ENCODE measurements at places on chromosomes 6 and 20. TPM values are rescaled to one million over a fixed set of nuclear protein-coding genes. Genes with fewer than 3 reads are reported as not detected.

DNA sequence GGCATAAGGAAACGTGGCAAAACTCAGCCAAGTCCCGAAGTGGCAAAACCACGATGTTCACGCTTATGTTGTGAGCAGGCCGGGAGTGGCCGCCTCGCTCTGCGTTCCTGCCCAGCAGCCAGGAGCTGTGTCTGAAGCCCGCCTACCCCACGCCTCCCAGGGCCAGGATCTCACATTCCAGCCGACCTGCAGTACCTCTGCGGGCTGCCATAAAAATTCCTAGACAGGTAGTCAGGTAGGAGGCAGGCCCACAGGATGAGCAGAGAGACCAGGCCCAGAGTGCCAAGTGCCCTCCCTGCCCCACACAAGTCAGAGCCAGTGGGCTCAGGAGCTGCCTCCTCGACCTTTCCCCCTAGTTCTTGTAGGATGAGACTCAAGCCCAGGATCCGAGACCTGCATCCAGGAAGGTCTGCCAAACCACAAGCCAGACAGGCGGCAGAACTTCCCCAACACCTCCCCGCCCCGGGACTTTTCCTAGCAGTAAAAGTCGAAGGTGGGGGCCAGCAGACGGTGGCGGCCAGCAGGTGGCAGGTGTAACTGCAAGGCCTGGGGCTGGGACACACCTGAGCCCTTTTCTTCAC, 16.7 kb downstream of the PMEPA1 start:
- DNase-seq, result no peak

GRCh38 chr20:1328680-1329330, at the start of gene SDCBP2:
Gene SDCBP2, minus strand, starts transcription at chr20:1329139. Its CDS starts 8,723 bp downstream, at chr20:1320416.
- no peak for DNase-seq

GRCh38 chr6:33430334-33430733, 10.5 kb downstream of the SYNGAP1 start:
- DNase-seq, result no peak

DNA sequence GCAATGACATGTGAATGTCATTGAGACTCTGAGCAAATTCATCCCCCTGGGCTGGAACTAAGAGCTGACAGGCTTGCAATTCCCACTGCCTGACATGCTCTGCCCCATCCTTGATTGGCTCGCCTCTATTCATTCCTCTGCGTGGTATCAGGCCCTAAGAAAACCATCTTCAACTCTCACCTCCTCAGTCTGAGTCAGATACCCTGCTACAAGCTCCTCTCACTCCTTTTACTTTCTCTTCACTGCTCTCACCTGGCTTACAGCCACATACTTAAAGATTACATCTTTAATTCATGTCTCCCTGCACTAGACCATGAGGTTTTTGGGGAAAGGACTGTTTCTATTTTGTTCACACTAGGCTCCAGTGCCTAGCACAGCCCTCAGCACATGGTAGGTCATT, 131.6 kb downstream of the KIF6 start:
- no peak for DNase-seq

DNA sequence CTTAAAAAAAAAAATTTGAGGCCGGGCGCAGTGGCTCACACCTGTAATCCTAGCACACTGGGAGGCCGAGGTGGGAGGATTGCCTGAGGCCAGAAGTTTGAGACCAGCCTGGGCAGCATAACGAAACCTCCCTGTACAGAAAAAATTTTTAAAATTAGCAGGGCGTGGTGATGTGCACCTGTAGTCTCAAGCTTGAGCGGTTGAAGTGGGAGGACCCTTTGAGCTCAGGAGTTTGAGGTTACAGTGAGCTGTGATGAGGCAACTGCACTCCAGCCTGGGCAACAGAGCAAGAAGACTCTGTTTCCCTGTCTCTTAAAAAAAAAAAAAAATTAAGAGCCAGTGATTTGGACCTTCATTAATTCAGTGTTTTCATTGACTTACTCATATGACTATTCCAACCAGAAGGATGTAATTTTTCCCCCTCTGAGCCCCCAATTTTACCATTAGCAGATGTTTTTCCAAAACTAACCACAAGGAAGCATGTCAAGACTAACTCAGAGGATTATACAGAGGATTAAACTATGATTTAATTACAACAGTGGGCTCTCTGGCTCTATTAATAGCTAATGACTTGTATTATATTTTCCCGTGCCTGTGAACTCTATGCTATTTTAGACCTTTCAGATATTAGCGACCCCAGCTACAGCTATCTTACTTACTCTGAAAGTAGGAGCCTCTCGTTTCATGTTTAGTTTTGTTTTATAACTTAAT, 75.1 kb downstream of the ARID1B start:
- DNase-seq, result no peak

- no peak for DNase-seq
Observed at GRCh38 chr6:151566557-151566956, 72.7 kb downstream of the CCDC170 start.

DNA sequence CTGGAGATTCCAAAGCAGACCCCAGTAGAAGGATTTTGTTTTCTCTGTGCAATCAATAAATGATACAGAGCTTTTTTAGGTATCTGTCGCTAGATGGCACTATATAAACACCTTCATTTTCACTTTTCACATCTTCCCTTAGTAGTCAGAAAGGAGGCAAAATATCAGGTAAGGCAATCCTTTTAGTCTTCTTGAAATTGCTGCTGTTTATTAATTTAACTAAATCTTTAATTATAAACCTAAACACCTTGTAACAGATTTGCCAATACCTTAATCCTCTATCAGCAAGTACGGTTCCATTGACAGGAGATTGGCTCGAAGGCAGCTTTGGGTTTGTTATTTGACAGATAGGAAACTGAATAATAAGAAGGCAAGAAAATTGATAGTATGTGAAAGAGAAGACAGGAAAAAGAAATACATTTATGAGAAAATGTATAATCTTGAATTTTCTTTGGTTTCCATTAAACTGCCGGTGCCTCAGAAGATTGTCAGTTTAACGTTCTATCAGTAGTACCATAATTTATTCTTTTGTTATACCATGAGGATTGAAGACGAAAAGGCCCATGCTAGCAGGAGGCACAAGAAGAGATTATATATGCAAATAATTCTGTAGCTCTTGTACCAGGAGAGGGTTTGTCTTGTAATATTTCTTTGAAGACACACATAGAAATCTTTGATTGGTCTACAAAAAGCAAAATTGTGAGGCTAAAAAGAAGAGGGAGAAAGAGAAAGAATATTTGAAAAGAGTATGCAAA, 23.5 kb upstream of the IBTK start:
- no peak for DNase-seq

DNA sequence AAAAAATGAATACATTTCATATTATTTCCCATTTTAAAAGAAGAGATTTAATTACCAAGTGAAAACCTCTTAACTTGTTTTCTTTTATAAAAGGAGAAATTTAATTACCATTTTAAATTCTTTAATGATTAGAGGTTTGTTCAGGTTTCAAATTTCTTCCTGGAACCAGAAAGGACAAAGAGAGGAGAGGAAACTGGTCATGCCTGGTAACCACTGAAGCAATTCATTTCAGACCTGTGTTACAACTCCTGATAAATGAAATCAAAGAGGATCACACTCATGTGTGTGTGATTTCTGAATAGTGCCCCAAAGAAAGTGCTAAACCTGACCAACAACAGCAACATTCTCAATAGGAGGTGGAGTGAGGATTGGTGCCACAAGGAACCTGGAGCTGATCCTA, 12.6 kb upstream of the SLPI start:
- no peak for DNase-seq

- DNase-seq, result no peak
Observed at GRCh38 chr6:87152526-87152955, 2.8 kb upstream of the ZNF292 start.

DNA sequence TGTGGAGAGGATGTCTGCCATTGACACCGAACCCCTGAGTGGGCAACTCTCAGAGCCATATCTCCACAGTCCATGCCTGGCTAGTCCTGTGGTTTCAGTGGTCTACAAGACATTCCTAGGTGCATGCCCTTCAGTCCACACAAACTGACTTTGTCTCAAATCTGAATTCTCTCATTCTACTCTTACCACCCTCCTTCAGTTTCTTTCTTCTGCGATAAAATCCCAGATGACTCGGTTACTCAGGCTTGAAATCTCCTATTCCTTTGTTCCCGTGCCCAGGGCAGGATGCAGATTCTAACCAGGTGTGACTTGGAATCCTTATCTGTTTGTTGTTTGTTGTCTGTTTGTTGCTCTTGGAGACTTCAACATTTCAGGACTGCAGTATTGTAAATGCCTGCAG, 9.3 kb downstream of the CDS2 start:
- DNase-seq, result no peak

DNA sequence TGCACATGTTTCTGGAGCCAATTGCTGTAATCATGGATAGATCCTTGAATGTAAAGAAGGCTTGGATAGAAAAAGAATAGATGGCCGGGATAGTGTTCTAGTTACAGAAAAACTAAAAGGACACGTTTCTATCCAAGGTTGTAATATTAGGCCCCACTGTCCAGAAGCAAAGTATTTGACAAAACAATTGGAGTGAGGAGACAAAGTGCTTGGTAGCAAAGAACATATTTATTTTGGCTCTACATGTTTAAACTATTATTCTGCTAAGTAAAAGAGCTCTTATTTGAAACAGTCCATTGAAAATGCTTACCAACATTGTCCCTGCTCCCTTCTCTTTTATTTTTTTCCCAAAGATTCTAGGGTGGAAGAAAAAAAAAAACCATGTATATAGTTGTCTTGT, 94.4 kb downstream of the MYO6 start:
- DNase-seq, result no peak

- no peak for DNase-seq
Observed at GRCh38 chr6:145756170-145756662, 20.9 kb upstream of the EPM2A start.

GRCh38 chr6:127939442-127940066, 38.7 kb upstream of the THEMIS start:
- no peak for DNase-seq

DNA sequence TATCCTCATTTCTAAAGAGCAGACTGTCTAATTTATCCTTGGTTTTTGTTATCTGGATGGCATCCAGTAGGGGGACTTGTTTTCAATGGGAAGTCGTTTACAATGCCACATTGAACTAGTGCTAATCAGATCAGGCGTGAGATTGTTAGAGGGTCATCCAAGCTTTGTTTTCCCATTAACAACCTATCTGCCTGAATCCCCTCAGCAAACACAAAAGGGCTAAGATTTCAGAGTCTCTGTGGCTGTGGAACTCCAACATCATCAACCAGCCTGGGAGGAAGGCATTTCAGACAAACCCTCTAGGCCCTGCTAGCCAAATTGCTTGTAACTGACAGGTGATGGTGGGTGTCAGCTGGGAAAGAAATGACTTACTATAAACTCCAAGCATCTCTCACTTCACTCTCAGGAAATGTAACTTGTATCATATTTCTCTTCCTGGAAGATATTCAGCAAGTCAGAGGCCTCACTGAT, 47.7 kb downstream of the COL19A1 start:
- DNase-seq, result no peak

DNA sequence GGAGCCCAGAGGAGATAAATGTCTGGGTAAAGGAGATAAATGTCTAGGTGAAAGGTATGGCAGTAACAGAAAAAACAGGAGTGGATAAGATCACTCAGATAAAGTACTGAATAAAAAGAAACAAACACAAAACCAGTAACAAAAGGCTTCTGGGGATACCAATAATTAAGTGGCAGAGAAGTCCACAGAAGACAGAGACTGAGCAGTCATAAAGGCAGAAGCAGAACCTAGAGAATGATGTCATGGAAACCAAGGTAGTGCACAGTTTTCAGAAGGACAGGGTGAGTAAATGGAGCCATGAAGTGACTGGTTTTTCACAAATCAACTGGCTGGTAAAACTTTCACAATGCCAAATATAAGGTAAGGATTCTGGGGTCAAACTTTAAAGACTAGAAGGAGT, 80.9 kb upstream of the PLN start:
- DNase-seq, result no peak

DNA sequence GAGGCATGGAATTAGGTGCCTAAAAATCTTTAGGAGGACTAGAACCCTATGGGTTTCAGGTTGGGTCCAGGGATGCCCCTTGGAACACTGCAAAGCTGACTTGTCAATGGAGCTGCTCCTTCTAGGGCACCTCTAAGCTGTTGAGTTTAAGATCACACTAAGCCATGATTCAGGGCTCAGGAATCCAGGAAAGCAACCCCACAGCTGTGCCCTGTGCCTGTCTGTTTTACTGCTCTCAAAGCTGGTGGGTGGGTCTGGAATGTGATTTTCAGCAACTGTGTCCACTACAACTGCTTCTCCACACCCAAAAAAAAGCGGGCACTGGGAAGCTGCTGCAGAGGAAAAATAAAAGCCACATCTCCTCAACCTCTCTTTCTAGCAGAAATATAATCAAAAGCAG, 310.4 kb upstream of the MOCS1 start:
- DNase-seq, result no peak

- no peak for DNase-seq
Observed at GRCh38 chr6:46626228-46626909, 26.2 kb downstream of the CYP39A1 start.

GRCh38 chr20:61019322-61019721, 232.7 kb upstream of the CDH4 start:
- no peak for DNase-seq

GRCh38 chr6:138307816-138308730, 69.6 kb upstream of the SMIM28 start:
- no peak for DNase-seq

- DNase-seq, result no peak
Observed at GRCh38 chr20:7146552-7147219, 379.2 kb downstream of the BMP2 start.

DNA sequence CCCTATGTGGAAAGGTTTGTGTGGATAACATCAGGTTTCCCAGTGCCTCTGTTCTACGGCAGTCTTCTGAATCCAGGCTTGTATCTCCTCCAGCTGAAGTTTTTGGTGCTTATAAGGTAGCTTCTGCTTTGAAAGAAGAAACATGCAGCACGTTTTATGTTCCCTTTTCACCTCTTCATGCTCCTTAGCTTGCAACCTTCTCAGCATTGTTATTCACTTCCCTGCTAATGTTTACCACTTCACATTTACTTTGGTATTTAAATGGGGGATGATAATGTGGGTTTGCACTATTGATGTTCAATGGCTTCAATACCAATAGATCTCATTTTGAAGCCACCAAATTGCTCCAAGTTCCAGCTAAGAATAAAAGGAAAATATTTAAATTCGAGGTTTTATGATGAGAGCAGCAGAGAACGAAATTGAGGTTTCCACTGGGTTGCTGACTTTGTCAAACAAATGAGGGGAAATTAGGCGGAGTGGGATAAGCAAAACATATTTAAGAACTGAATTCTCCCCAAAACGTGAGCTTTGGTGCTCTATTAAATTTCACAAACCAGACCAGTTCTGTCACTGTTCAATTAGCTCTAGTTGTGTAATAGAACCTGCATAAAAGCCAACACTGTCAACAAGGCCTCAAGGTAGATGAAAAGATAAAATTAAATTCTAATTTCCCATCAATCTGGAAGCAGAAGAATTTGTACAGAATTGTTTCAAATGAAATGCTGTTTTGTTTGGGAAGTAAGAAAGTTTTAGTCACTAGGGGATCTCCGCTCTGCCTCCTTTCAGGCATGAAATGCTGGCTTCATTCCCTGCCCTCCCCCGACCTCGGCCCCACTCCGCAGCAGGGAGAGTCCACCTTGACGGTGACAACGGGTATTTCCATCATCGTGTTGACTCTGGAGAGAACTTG, 1.4 kb downstream of the IL22RA2 start:
- DNase-seq, result no peak

The ADAM33 gene
- 12.1 TPM for polyA plus RNA-seq

The RIPPLY2 gene
- polyA plus RNA-seq, result not detected

The VSX1 gene
- polyA plus RNA-seq, result not detected

The CFAP206 gene
- polyA plus RNA-seq, result 3.2 TPM

The SPATA25 gene
- polyA plus RNA-seq, result 2.6 TPM

The CTAGE9 gene
- 0.53 TPM for polyA plus RNA-seq

The SMPD2 gene
- polyA plus RNA-seq, result 16.3 TPM

The GATA5 gene
- polyA plus RNA-seq, result 7.3 TPM

The SPDEF gene
- 0.17 TPM for polyA plus RNA-seq

The GHRH gene
- polyA plus RNA-seq, result not detected

Data from left renal cortex interstitium (tissue), 4 donors.